Forelimb muscle (tissue), 1 donor: ENCODE measurements at places on chromosomes 3 and 15.

GRCh38 chr15:73755481-73755880, 2.3 kb upstream of the INSYN1 start:
- DNase-seq, result no peak

GRCh38 chr15:32946210-32946609, 228.4 kb downstream of the GREM1 start:
- no peak for DNase-seq

GRCh38 chr3:37145611-37146010, 28.8 kb downstream of the LRRFIP2 start:
- DNase-seq, result no peak

DNA sequence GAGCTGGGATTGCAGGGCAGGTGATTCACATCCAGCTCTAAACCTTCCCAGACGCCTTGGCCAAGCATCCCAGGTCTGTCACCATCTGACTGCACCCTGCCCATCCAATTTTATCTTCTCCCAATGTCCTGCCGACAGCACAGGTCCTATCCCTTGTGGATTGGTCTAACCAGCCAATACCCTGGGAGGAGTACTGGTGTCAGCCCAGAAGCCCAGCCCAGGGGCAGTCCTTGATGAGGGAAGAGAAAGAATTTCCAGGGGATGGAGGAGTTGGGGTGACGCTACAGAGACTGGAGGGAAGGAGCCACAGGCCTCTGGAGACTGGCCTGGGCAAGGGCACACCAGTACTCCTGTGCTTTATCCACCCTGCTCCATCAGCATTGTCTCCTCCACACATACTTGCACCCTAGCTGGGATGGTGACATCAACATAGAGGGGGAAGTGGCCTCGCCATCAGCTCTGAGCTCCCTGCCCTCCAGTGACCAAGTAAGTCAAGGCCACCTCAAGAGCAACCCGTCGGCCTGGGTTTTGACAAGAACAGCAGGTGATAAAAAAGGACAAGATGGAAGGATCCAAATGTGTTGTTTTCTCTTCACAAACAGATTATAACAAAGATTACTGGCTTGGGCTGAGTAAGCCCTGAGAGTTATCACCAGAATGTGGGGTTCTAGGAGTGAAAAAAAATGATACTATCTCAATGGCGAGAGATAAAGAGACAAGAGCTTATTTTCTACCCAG, 114.6 kb downstream of the AQP9 start:
- DNase-seq, result no peak

GRCh38 chr3:131028844-131029243, 2.2 kb downstream of the NEK11 start:
- DNase-seq, result no peak

GRCh38 chr15:68580026-68580882, 1.5 kb downstream of the CORO2B start:
- no peak for DNase-seq

DNA sequence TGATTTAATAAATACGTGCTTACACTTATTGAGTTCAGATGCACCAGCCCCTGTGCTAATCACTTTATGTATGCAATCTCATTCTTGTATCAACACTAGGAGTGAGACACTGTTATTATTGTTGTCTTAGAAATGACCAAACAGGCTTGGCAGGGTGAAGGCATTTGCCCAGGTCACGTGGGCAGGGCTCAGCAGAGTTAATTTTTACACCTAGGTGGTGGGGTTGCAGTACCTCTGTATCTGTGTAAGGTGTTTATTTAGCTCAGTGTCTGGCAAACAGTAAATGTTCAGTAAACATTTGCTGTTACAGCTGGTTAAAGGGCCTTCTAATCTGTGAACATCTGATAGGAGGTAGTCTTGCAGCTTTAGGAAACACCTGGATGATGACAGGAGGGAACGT, 200.0 kb downstream of the CACNA2D3 start:
- no peak for DNase-seq

DNA sequence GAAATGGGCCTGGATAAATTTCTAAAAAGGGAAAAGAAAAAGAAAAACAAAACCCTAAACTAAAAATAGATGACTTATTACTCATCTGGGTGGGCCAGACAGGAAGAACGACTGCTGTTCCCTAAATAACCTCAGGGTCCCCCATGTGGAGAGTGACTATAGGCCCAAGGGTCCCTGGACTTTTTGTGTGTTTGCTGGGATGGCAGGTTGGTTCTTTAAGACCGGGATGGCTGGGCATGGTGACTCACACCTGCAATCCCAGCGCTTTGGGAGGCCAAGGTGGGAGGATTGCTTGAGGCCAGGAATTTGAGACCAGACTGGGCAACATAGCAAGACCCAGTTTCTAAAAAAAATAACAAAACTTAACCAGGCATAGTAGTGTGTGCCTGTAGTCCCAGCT, 43.8 kb upstream of the TRA2B start:
- DNase-seq, result no peak

DNA sequence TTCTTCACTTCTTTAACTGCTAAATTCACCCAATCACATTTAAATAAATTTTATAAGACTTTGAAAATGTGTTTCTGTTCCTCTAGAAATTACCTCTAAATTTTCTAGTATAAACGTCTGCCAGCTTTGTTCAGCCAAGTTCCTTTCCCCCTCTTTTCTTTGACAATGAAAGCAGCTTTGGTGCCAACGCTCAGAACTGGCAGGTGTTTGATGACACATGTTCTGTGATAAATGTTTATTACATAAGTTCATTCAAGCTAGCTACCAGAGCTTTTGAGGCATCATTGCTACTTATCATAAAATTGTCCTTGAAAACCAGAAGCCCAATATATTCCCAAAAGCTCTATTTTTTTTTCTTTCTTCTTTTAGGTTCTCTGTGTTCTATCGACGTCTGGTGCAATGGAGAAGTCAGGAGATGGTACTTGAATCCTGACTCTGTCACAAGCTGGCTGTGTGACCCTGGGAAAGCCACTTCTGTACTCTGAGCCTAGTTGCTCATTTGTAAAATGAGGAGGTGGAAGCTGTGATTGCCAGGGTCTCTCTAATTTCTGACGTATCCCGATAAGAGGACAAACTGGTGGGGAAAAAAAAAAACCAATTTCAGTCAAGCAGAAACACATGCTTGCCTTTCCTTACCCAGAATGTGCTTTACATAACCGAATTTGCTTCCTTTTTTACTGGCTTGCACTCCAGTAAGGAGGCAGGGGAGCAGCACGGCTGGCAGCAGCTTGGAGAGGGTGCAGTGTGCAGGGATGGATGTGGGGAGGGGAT, 187.1 kb upstream of the LPP start:
- no peak for DNase-seq
